ENCODE measurements at places on chromosomes 6 and 20. TPM values are rescaled to one million over a fixed set of nuclear protein-coding genes. Genes with fewer than 3 reads are reported as not detected.
A peak's percentile ranks its signal among the peaks of the same experiment; 100 is the strongest.

The PNPLA1 gene
- not detected for total RNA-seq

The TSBP1 gene
- not detected for total RNA-seq

The OR2J2 gene
- not detected for total RNA-seq

The NR2E1 gene
- not detected for total RNA-seq

The GPX5 gene
- total RNA-seq, result not detected

The RPP40 gene
- total RNA-seq, result 6.3 TPM

The BPIFB4 gene
- not detected for total RNA-seq

The IFT52 gene
- total RNA-seq, result 18.2 TPM

The MMP24 gene
- total RNA-seq, result 0.19 TPM

The FABP7 gene
- not detected for total RNA-seq

The SLPI gene
- not detected for total RNA-seq

The KAT14 gene
- 24.0 TPM for total RNA-seq

The TBX18 gene
- not detected for total RNA-seq

GRCh38 chr6:24981386-24981760 lies 45.6 kb upstream of the RIPOR2 start:
- H3K4me3 ChIP-seq, result no peak overlapping the region
- H3K27ac ChIP-seq, result no peak overlapping the region
- no peak for DNase-seq
- no peaks in the 10 kb centered on the region for H3K36me3 ChIP-seq
- peaks cover 66% of the 10 kb centered on the region for H3K4me1 ChIP-seq

GRCh38 chr20:37137547-37137946 lies 41.6 kb upstream of the RPN2 start:
- no peak for DNase-seq
- no peaks in the 10 kb centered on the region for H3K27me3 ChIP-seq
- H3K4me1 ChIP-seq, result no peaks in the 10 kb centered on the region
- no peaks in the 10 kb centered on the region for H3K36me3 ChIP-seq
- no peak overlapping the region for H3K27ac ChIP-seq
- no peak overlapping the region for H3K4me3 ChIP-seq

GRCh38 chr20:50439539-50440453 lies 70.4 kb upstream of the PTPN1 start:
- H3K27me3 ChIP-seq, result no peaks in the 10 kb centered on the region
- H3K4me3 ChIP-seq, result no peak overlapping the region
- DNase-seq, result no peak
- no peaks in the 10 kb centered on the region for H3K36me3 ChIP-seq
- H3K4me1 ChIP-seq, result no peaks in the 10 kb centered on the region
- H3K27ac ChIP-seq, result no peak overlapping the region

- no peak overlapping the region for H3K4me3 ChIP-seq
- H3K27ac ChIP-seq, result no peak overlapping the region
- no peak for DNase-seq
- H3K4me1 ChIP-seq, result peaks cover 5% of the 10 kb centered on the region
- H3K36me3 ChIP-seq, result no peaks in the 10 kb centered on the region
These were observed 110.9 kb downstream of the JAG1 start for GRCh38 chr20:10562899-10563298.

DNA sequence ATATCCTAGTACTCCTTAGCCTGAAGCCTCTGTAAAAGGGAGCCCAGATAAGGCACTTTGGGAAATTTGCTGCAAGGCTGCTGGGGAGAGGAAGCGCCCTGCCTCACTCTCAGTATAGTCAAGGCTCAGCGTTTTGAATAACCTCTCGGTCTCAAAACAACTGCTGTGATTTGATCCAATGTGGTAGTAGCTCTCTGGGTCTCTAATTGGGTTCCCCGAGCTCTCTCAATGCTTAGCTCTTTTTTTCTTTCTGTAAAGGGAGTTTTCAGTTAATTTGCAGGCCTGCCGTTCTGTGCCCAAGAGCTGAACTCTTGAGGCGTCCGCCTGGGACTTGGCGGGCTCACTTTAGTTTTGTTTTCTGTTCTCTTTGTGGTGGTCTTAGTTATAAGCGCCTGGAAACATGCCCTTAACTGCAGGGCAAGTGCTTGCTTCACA lies 41.2 kb downstream of the ZHX3 start:
- H3K36me3 ChIP-seq, result no peaks in the 10 kb centered on the region
- H3K27me3 ChIP-seq, result no peaks in the 10 kb centered on the region
- H3K27ac ChIP-seq, result no peak overlapping the region
- no peak overlapping the region for H3K4me3 ChIP-seq
- DNase-seq, result no peak

GRCh38 chr6:75275067-75275466 lies 9.5 kb downstream of the TMEM30A start:
- DNase-seq, result no peak
- no peak overlapping the region for H3K27ac ChIP-seq
- H3K4me1 ChIP-seq, result peaks cover 59% of the 10 kb centered on the region
- no peaks in the 10 kb centered on the region for H3K27me3 ChIP-seq
- H3K4me3 ChIP-seq, result no peak overlapping the region
- H3K36me3 ChIP-seq, result peaks cover 6% of the 10 kb centered on the region

- H3K4me1 ChIP-seq, result no peaks in the 10 kb centered on the region
- H3K27me3 ChIP-seq, result no peaks in the 10 kb centered on the region
- no peak overlapping the region for H3K27ac ChIP-seq
- no peaks in the 10 kb centered on the region for H3K36me3 ChIP-seq
- no peak for DNase-seq
These were observed 17.6 kb upstream of the SLC22A3 start for GRCh38 chr6:160330619-160331018.

- H3K36me3 ChIP-seq, result peaks cover 33% of the 10 kb centered on the region
- H3K27me3 ChIP-seq, result no peaks in the 10 kb centered on the region
- no peak for DNase-seq
- H3K4me1 ChIP-seq, result no peaks in the 10 kb centered on the region
- H3K27ac ChIP-seq, result no peak overlapping the region
- H3K4me3 ChIP-seq, result no peak overlapping the region
These were observed 126.4 kb downstream of the MAP3K4 start for GRCh38 chr6:161117942-161118341.

- no peak for DNase-seq
- H3K36me3 ChIP-seq, result no peaks in the 10 kb centered on the region
- no peaks in the 10 kb centered on the region for H3K4me1 ChIP-seq
- no peak overlapping the region for H3K27ac ChIP-seq
- no peaks in the 10 kb centered on the region for H3K27me3 ChIP-seq
These were observed 118.7 kb downstream of the TBX18 start for GRCh38 chr6:84645563-84646266.

GRCh38 chr6:157219201-157220200 lies 103.8 kb downstream of the TMEM242 start:
- no peaks in the 10 kb centered on the region for H3K27me3 ChIP-seq
- no peak overlapping the region for H3K4me3 ChIP-seq
- H3K36me3 ChIP-seq, result no peaks in the 10 kb centered on the region
- H3K4me1 ChIP-seq, result peaks cover 38% of the 10 kb centered on the region
- DNase-seq, result no peak

DNA sequence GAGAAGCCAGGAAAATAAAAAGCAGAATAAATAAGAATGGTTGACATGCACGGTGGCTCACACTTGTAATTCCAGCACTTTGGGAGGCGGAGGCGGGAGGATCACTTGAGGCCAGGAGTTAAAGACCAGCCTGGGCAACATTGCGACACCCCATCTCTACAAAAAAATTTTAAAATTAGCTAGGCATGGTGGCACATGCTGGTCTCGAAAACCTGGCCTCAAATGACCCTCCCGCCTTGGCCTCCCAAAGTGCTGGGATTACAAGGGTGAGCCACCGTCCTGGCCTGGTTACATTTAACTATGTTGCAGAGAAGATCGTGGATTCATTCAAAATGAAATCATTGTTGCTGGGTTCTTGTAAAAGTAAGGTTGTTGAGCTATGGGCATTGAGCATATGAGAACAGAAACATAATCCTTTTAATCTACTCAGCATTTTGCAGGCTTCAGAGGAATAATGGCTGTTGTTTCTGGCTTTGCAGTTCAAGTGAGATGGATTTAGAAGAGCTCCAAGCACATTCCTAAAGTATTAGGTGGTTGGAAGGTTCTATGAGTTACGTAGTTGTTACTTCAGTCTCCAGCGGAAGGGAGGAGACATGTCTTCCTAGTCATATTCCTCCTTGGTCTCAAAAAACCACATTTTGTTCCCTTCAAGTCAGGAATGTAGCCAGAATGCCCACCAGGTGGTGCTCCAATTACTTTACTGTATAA lies 45.6 kb upstream of the RAB23 start:
- no peaks in the 10 kb centered on the region for H3K27me3 ChIP-seq
- no peaks in the 10 kb centered on the region for H3K36me3 ChIP-seq
- H3K4me3 ChIP-seq, result no peak overlapping the region
- H3K4me1 ChIP-seq, result no peaks in the 10 kb centered on the region
- no peak overlapping the region for H3K27ac ChIP-seq

GRCh38 chr6:43278524-43279078 lies 19.5 kb upstream of the SLC22A7 start:
- H3K4me1 ChIP-seq, result peaks cover 17% of the 10 kb centered on the region
- H3K4me3 ChIP-seq, result no peak overlapping the region
- H3K36me3 ChIP-seq, result no peaks in the 10 kb centered on the region

DNA sequence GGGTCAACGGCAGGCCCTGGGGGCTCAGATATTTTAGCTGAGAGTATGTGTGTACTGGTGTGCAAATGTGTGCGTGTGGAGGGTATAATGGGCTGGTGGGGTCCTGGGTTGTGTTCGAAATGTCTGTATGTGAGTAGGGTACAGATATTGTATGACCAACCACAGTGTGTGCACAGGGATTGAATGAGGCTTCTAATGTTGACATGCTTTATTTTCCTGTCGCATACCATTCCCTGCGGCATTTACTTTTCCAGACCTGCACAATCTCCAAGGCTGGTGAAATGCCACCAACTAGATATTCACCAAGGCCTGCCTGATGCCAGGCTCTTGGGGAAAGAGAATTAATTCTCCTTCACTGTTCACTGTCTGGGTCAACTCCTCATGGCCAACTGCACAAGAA lies 441.4 kb upstream of the SULF2 start:
- no peak overlapping the region for H3K4me3 ChIP-seq
- no peaks in the 10 kb centered on the region for H3K27me3 ChIP-seq
- DNase-seq, result no peak

GRCh38 chr6:150959166-150959565 lies 93.7 kb downstream of the MTHFD1L start:
- no peaks in the 10 kb centered on the region for H3K4me1 ChIP-seq
- no peaks in the 10 kb centered on the region for H3K27me3 ChIP-seq
- no peak for DNase-seq
- no peak overlapping the region for H3K4me3 ChIP-seq
- H3K27ac ChIP-seq, result no peak overlapping the region

GRCh38 chr20:34012330-34012729 lies 18.6 kb downstream of the RALY start:
- peaks cover 94% of the 10 kb centered on the region for H3K4me1 ChIP-seq
- no peaks in the 10 kb centered on the region for H3K27me3 ChIP-seq
- no peak for DNase-seq
- no peaks in the 10 kb centered on the region for H3K36me3 ChIP-seq
- no peak overlapping the region for H3K27ac ChIP-seq

GRCh38 chr6:6583836-6584235 lies 4.7 kb upstream of the LY86 start:
- no peaks in the 10 kb centered on the region for H3K27me3 ChIP-seq
- H3K27ac ChIP-seq, result no peak overlapping the region
- no peaks in the 10 kb centered on the region for H3K4me1 ChIP-seq
- H3K4me3 ChIP-seq, result no peak overlapping the region

GRCh38 chr20:61907081-61907891 lies 158.4 kb downstream of the TAF4 start:
- H3K27ac ChIP-seq, result no peak overlapping the region
- H3K4me3 ChIP-seq, result no peak overlapping the region
- no peaks in the 10 kb centered on the region for H3K4me1 ChIP-seq
- no peaks in the 10 kb centered on the region for H3K36me3 ChIP-seq

DNA sequence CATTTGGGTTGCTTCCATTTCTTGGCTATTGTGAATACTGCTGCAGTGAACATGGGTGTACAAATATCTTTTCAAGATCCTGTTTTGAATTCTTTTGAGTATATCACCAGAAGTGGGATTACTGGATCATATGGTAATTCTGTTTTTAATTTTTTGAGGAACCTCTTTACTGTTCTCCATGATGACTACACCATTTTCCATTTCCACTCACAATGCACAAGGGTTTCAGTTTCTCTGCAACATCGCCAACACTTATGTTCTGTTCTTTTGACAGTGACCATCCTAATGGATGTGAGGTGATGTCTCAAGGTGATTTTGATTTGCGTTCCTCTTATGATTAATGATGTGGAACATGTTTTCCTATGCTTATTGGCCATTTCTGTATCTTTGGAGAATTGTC lies 214.4 kb upstream of the ZFP64 start:
- H3K4me3 ChIP-seq, result peak overlapping the region; percentile 32
- H3K27me3 ChIP-seq, result no peaks in the 10 kb centered on the region
- H3K36me3 ChIP-seq, result no peaks in the 10 kb centered on the region

DNA sequence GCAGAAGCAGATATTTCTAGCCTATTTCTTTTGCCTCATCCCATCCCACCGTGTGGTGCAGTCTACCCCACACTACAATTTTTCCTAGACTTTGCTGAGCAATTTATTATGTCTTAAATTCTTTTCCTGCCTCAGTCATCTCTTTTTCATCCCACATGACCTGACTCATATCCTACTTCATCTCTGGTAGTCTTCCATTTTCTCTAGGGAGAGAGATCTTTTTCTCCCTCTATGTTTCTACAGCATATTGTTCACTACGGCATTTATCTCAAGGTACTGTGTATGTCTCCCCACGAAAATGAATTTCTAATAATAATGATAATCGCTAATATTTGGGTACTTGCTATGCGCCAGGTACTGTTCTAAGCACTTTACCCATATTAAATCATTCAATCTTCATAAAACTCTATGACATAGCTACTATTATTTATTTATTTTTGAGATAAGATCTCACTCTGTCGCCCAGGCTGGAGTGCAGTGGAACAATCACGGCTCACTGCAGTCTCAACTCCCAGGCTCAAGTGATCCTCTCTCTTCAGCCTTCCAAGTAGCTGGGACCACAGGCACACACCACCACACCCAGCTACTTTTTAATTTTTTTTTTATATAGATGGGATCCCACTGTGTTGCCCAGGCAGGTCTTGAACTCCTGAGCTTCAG lies 15.6 kb downstream of the PDSS2 start:
- H3K36me3 ChIP-seq, result no peaks in the 10 kb centered on the region
- H3K27ac ChIP-seq, result no peak overlapping the region
- H3K27me3 ChIP-seq, result no peaks in the 10 kb centered on the region
- no peak overlapping the region for H3K4me3 ChIP-seq
- H3K4me1 ChIP-seq, result no peaks in the 10 kb centered on the region
- no peak for DNase-seq

DNA sequence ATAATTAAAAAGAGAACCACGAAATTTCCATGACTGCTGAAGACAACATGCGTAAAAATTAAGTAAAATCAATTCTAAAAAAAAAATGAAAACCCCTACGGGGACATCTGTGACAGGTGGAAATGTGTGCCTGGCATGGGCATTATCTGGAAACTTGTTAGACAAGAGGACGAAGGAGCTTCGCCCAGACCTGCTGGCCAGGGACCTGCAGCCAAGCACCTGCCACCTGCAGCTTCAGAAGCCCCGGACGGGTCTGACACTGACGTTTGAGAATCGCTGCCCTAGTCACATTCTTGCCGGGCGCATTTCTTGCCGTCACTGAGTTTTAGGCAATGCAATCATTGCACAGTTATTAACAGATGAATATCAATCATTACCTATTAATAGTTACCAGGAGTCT lies 140.3 kb downstream of the SMOC2 start:
- no peaks in the 10 kb centered on the region for H3K27me3 ChIP-seq
- H3K4me1 ChIP-seq, result no peaks in the 10 kb centered on the region
- H3K27ac ChIP-seq, result no peak overlapping the region
- no peak overlapping the region for H3K4me3 ChIP-seq
- no peak for DNase-seq
